HT1080 (cell line): ENCODE measurements at places on chromosomes 11 and 22.

DNA sequence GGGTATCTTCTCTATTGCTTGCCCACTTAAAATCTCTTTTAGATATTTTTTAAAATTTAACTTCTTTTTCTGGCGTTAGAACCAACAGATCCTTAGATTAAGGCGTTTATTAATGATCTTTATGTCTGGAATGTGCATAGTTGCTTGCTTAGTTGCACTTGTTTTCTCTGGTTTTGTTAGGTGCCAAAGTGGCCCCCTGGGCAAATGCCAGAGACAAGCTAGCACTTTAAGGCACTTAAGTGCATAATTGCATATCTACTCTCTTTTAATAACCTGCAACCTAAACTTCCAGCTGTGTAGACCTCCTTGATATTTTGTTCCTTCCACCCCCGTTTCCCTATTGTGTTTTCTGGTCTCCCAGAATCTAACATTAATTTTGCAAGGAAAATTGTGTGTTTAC is 3.3 kb downstream of the RBM4 start:
- DNase-seq = no peak

DNA sequence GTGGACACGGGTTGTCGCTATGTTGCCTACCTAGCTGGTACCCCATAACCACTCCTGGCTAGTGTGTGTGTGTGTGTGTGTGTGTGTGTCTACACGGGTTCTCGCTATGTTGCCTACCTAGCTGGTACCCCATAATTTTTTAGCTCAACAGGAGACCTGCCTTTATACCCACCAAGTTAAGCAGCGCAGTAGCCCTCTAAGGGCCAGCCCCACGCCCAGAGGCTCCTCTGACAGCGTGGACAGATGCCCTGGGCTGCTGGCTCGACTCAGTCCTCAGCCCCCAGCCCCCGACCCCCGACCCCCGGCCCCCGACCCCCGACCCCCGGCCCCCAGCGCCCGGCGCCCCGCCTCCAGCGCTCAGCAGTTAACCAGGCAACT is 351 bp upstream of the AKIP1 start:
- DNase-seq = no peak

- DNase-seq = no peak
Measured at GRCh38 chr22:48402591-48403031, 1425.1 kb downstream of the BRD1 start.

DNA sequence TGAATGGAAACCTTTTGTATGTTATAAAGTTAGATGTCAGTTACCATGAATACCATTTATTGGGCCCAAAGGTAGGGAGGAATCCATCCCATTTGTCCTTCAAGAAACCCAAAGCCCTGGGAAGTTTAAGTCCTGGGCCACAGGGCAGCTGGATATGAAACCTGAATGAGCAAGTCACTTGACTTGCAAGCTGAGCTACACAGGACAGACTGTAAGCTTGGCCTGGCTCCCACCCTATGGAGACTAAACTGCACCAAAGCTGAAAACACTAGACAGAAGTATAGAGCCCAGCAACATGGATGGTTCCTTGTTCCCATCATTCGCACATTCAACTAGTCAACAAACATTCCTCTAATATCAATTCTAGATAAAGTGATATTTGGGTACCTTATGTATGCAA is 71.3 kb downstream of the KCNC1 start:
- no peak for DNase-seq

GRCh38 chr11:12007769-12008737 is at the start of gene DKK3:
Gene DKK3 (minus strand): TSS chr11:12008626. CDS start chr11:12008582, 44 bp downstream.
- no peak for DNase-seq

GRCh38 chr11:129268371-129268770 is 76.2 kb upstream of the ARHGAP32 start:
- DNase-seq = no peak

GRCh38 chr11:36558571-36559413 is 9.0 kb upstream of the RAG1 start:
- DNase-seq = no peak

DNA sequence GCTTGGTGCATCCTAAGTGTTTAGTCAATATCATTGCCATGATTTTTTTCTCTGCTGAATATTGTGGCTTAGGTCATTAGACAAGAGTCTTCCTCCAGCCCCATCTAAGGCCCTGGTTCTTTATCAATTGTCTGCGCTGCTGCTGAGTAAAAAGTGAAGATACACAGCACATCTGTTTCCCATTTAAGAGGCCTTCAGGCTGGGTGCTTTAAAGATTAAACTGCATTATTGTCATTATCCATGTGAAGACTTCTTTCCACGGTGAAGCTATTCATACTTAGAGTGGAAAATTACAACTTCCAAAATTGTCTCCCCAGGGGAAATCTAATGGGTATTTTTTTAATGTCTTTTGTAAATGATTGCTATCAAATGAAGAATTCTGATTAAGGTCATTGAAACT is 719.8 kb upstream of the LRRC4C start:
- DNase-seq = no peak

DNA sequence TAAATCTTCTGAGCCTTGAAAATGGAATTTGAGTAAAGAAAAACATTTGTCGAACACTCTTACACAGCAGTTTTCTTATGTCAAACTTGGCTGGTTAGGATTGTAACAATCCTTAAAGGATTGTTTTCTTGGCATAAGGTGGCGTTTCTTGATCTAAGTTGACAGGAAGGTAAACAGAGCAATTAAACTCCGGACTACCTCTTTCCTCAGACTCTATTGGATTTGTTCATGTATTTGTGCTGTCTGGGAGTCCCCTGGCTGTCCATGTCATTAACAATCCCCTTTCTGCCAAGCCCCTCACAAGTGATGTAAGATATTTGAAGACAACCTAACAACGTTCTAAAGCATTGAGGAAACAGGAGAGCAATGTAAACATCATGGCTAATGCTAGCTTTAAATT is 222.5 kb upstream of the SNX19 start:
- no peak for DNase-seq

- DNase-seq = no peak
Measured at GRCh38 chr22:31104869-31105268, 2.5 kb downstream of the SELENOM start.

DNA sequence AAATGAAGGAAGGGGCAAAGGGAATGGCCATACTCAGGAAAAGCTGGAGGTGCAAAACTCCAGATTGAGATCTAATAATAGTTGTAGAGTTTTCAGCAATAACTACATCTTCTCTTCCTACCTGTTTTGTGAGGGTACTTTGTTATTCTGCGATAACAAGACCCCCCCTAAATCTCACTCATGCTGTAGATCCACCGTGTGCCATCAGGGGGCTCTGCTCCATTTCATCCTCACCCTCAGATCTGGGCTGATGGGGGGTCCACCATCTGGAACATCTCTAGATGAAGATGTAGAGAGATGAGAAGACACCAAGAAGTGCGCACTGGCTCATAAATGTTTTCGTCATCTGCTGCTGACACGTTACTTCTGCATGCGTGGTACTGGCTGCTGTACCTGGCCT is 135.9 kb upstream of the KIRREL3 start:
- no peak for DNase-seq

- no peak for DNase-seq
Measured at GRCh38 chr11:26575946-26576345, 3.9 kb upstream of the MUC15 start.
